Placental pericyte (primary cell): ENCODE measurements at places on chromosomes 16 and 17. TPM values are rescaled to one million over a fixed set of nuclear protein-coding genes. Genes with fewer than 3 reads are reported as not detected.

CLEC18C gene
- total RNA-seq, result under 0.01 TPM in 1 of 2 replicates, not detected in the other

TSEN54 gene
- total RNA-seq, result 9.6 and 12.7 TPM in 2 replicates

KRT32 gene
- not detected in 2 replicates for total RNA-seq

C16orf89 gene
- total RNA-seq, result 0.22 TPM in 1 of 2 replicates, not detected in the other

SPIRE2 gene
- total RNA-seq, result 3.0 and 7.0 TPM in 2 replicates

CTRB2 gene
- total RNA-seq, result not detected in 2 replicates

GPR179 gene
- total RNA-seq, result under 0.01 TPM in 1 of 2 replicates, not detected in the other

STH gene
- not detected in 2 replicates for total RNA-seq

LITAF gene
- 57.3 and 86.7 TPM in 2 replicates for total RNA-seq

FBXO39 gene
- total RNA-seq, result 0.22 TPM in 1 of 2 replicates, not detected in the other

C1QTNF8 gene
- total RNA-seq, result not detected in 2 replicates

NPIPA7 gene
- total RNA-seq, result 1.0 and 1.5 TPM in 2 replicates

HSF5 gene
- total RNA-seq, result under 0.01 TPM in 1 of 2 replicates, not detected in the other

C16orf54 gene
- total RNA-seq, result not detected in 2 replicates

ACE gene
- 0.14 and 0.44 TPM in 2 replicates for total RNA-seq

PSMD11 gene
- 84.3 and 155 TPM in 2 replicates for total RNA-seq

CYBA gene
- total RNA-seq, result 136 and 240 TPM in 2 replicates

EVPLL gene
- total RNA-seq, result not detected in 2 replicates

TMEM114 gene
- not detected in 2 replicates for total RNA-seq

TAX1BP3 gene
- 192 and 236 TPM in 2 replicates for total RNA-seq

TERB1 gene
- 0.14 TPM in 1 of 2 replicates, not detected in the other for total RNA-seq

TBC1D3L gene
- 3.1 and 3.3 TPM in 2 replicates for total RNA-seq

SCGB1C2 gene
- total RNA-seq, result not detected in 2 replicates

EVPL gene
- 0.29 TPM in 1 of 2 replicates, not detected in the other for total RNA-seq

KRTAP2-3 gene
- total RNA-seq, result 0.72 TPM in 1 of 2 replicates, not detected in the other

PPY gene
- not detected in 2 replicates for total RNA-seq

HCRT gene
- total RNA-seq, result not detected in 2 replicates

RPGRIP1L gene
- 6.3 and 14.7 TPM in 2 replicates for total RNA-seq

PHF12 gene
- 43.8 and 44.6 TPM in 2 replicates for total RNA-seq

DNAI2 gene
- not detected in 2 replicates for total RNA-seq

PPP1R1B gene
- not detected in 2 replicates for total RNA-seq

PYY gene
- total RNA-seq, result not detected in 2 replicates

TOX3 gene
- total RNA-seq, result not detected in 2 replicates

GCGR gene
- total RNA-seq, result not detected in 2 replicates

KIF2B gene
- not detected in 2 replicates for total RNA-seq

AANAT gene
- not detected in 2 replicates for total RNA-seq

WNK4 gene
- total RNA-seq, result 0.44 and 1.0 TPM in 2 replicates

ATP1B2 gene
- not detected in 2 replicates for total RNA-seq

OR1F1 gene
- total RNA-seq, result not detected in 2 replicates

CPPED1 gene
- total RNA-seq, result 16.0 and 35.6 TPM in 2 replicates

C17orf107 gene
- total RNA-seq, result 0.57 and 6.1 TPM in 2 replicates

PYDC1 gene
- total RNA-seq, result not detected in 2 replicates

ABCA8 gene
- total RNA-seq, result 0.57 and 3.7 TPM in 2 replicates

NOS2 gene
- total RNA-seq, result not detected in 2 replicates

SMIM36 gene
- not detected in 2 replicates for total RNA-seq

SAMD14 gene
- 1.8 and 5.0 TPM in 2 replicates for total RNA-seq
